GM23248 (cell line): ENCODE measurements at places on chromosomes 12 and 14.

GRCh38 chr14:30656190-30656632 lies 34.1 kb downstream of the SCFD1 start:
- peak; percentile 76 for DNase-seq

DNA sequence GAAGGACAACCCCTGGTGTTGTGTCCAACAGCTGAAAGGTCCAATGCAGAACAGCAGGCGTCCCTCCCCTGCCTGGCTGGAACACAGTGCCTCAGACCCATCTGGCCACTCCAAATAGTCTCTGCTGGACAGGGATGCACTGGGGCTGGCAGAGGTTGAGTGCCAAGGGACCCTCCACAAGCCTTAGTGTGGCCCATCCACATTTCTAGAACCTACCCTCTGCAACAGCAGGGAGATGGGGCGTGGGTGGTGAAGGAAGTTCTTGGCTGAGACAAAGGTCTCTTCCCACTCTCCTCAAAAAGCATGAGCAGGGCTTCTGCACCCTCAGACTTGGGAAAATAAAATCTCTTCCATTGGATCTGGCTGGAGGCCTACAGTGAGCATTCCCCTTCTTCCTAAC lies 36.5 kb downstream of the LTBP2 start:
- no peak for DNase-seq

- DNase-seq: no peak
Observed at GRCh38 chr12:128402486-128403243, 135.7 kb downstream of the TMEM132C start.

DNA sequence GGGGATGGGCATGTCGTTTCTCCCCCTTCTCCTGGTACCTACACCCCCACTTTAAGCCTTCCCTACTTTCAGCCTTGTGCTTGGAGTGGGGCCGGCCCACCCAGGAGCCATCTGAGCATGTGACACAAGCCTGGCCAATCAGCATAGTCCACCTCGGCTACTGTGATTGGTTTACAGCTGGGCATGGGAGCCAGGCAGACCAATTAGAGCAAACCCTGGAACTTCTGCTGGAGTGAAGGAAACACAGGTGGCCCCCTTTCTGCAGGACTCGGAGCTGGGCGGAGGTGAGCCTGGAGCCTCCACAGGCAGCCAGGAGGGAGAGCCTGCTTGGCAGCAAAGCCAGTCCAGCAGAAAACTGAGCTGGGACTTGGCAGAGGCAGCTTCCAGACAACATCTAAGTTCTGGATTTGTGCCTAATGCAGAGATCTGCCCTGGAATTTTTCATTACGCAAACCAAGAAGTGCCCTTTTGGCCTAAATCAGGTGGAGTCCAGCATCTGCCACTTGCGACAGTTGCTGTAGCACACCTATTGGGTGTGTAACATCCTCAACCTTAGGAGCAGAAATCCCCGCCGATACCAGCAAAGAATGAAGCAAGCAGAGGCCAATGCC lies 59.5 kb downstream of the SCARB1 start:
- peak; percentile 13 for DNase-seq

DNA sequence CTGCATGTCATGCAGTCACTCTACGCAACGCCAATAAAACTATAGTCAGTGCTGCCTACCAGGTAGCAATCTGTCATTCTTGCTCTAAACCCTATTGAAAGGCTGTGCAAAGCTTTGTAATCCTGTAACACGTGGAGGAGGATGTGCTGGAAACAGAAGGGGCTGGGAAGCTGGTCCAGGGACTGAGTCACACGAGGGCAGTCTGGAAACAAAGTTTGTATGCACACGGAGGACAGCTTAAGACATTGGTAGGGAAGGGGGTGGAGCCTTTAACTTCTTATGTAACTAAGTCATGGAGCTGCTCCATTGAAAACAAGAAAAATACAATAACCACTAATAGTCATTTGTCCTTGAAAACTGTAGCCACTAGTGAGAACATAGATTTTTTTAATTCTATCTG lies 128.0 kb downstream of the BCAT1 start:
- DNase-seq: peak; percentile 59

- no peak for DNase-seq
Observed at GRCh38 chr12:112464605-112465004, 45.9 kb downstream of the PTPN11 start.

DNA sequence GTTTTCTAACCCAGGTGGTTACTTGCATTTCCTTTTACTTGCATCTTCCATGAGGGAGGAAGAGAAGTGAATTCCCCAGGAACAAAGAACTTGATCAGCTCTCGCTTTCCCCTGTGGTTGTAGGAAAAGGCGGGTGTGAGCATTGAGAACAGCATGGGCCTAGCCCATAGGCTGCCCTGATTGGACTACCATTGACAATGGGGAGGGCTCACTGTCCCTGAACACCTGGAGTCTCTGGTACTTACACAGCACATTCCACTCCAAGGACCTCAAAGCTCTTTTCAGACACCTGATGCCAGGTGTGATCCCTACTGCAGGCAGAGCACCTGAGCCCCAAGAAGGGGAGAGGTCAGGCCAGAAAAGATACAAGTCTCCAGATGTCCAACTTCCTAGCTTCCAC lies 25.0 kb downstream of the MAX start:
- DNase-seq: no peak

GRCh38 chr12:50740307-50740706 lies 23.6 kb upstream of the ATF1 start:
- DNase-seq: peak; percentile 63

GRCh38 chr14:64217834-64218233 lies 76.3 kb downstream of the ESR2 start:
- DNase-seq: no peak

DNA sequence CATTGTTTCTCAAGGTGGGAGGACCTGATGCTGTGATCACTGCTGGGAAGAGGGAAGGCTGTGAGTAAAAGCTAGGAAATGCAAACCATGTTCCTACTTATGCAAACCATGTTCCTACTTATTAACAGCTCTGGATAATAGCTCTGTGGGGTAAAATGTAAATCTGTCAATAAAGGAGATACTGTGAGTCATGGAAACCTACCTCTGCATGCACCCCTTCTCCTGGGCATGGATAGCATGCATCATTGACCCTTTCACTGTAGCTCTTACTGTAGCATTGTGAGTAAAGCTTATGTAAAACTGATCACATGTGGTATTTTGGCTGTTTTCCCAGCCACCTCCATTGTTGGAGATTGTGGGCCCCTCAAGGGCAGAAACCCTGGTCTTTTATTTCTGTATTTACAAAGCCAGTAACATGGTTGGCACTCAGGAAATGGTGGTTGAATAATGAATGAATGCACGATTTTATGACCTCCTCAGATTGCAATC lies 253.7 kb downstream of the GRIN2B start:
- no peak for DNase-seq

DNA sequence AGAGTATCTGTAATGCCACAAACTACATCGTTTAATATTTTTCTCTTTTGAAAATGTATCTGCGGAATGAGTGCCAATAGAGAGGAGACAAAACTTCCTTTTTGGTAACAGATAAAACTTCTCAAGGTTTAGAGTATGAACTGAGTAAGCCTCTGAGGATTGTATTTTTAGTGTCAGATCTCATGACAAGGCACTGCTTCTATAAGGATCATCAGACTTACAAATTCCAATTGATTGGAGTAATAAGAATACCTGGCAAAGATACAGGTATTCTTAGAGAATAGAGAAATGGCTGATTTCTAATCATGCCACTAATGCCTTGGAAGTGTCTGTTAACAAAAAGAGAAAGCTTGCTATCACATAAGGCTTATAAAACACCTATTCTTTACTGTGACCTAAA lies 45.3 kb downstream of the SLC35F4 start:
- peak; percentile 13 for DNase-seq
